ENCODE measurements at places on chromosomes 6 and 20.

DNA sequence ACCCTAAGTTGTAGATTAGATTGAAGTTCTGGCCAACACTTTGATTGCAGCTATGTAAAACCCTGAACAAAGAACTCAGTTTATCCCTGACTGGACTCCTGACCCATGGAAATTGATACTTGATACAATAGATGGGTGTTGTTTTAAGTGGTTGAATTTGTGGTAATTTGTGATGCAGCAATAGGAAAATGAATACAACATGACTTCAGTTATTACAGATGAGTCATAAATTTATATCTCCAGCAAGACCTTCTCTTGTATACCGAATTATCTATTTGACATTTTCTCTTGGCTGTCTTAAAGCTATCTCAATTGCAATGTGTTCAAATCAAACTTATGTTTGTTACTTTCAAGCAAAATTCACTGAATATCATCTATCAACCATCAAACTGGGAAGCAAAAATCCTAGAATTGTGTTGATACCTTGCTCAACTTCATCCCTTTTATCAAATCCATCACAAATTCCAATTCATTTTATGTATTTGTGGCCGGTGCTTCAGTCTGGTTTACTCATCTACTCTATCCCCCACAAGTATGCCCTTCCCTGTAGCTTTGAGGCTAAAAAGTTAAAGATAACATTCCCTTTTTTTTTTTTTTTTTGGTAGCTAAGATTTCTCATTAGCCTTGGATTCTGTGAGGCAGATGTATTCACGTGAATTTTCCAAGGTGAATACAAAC lies 129.4 kb upstream of the CENPW start:
- no peaks in the 10 kb centered on the region for H3K4me1 ChIP-seq
- no peak overlapping the region for H3K27ac ChIP-seq
- H3K36me3 ChIP-seq = no peaks in the 10 kb centered on the region
- DNase-seq = no peak
- no peak overlapping the region for H3K4me3 ChIP-seq

DNA sequence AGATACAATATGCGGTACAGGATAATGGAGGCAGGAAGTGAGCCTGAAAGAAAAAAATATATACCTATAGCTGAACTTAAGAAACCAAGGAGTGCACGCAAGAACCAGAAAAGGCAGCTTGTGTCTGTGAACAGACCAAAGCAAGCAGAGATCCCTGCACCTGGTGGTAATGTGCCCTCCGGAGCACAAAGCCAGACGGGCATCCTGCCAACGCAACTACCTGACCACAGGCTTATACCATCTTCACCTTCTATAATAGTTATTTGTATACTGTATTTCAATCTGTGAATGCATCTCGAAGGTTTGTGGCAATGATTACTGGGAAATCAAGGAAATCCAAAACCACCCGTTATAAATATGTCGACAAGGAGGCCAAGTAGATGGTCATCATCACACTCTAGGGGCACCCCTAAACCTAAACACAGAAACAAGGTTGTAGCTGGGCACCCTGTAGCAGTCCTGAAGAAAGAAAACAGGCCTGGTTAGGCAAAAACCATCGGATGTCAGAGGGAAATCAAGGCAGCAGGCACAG lies 801 bp downstream of the FBXL4 start:
- H3K27me3 ChIP-seq = no peaks in the 10 kb centered on the region
- H3K27ac ChIP-seq = peak overlapping the region; percentile 59
- no peak for DNase-seq
- peak overlapping the region; percentile 83 for H3K4me3 ChIP-seq
- no peaks in the 10 kb centered on the region for H3K36me3 ChIP-seq

DNA sequence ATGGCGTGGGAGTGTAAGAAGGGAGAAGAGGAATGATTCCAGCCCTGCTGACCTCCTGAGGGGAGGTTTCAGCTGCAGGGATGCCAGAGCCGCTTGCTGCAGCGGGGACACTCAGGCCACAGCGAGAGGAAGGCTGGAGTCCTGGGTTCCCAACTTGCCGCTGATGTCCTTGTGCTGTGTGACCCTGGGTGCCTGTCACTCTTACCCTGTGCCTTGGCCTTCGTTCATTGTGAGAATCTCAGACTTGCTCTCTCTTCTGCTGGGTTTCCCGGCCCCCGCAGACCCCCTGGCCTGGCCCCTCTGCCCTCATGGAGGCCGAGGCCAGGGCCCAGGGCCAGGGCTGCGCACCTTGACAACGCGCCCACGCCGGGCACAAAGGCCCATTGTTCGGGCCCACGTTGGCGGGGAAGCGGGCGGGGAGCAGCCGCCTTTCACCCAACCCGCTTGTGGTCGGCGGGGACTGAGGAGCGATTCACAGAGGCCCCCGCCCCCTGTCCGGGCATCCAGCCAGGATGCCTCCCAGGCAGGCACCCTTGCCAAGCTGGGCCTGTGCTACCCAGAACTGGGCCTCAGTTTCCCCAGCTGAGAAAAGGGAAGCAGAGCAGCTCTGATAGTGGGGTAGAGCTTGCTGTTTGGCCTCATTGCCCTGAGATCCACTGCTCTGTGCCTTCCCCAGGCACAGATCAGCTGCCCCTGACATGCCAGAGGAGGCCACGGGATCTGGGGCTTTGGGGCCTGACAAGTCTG lies 52.4 kb downstream of the CEBPB start:
- H3K36me3 ChIP-seq = no peaks in the 10 kb centered on the region
- H3K27ac ChIP-seq = no peak overlapping the region
- H3K4me3 ChIP-seq = no peak overlapping the region
- peak; percentile 74 for DNase-seq
- H3K27me3 ChIP-seq = no peaks in the 10 kb centered on the region

GRCh38 chr6:104682722-104683643 lies 176.7 kb downstream of the HACE1 start:
- no peak overlapping the region for H3K27ac ChIP-seq
- peaks cover 3% of the 10 kb centered on the region for H3K4me1 ChIP-seq
- H3K27me3 ChIP-seq = no peaks in the 10 kb centered on the region
- H3K4me3 ChIP-seq = no peak overlapping the region

GRCh38 chr6:112187736-112188135 lies 66.6 kb downstream of the LAMA4 start:
- no peak overlapping the region for H3K27ac ChIP-seq
- no peak for DNase-seq
- peaks cover 4% of the 10 kb centered on the region for H3K4me1 ChIP-seq
- H3K4me3 ChIP-seq = no peak overlapping the region
- H3K36me3 ChIP-seq = peaks cover 2% of the 10 kb centered on the region

GRCh38 chr6:100152201-100152600 lies 158.2 kb upstream of the MCHR2 start:
- no peaks in the 10 kb centered on the region for H3K27me3 ChIP-seq
- H3K27ac ChIP-seq = no peak overlapping the region
- no peak overlapping the region for H3K4me3 ChIP-seq

DNA sequence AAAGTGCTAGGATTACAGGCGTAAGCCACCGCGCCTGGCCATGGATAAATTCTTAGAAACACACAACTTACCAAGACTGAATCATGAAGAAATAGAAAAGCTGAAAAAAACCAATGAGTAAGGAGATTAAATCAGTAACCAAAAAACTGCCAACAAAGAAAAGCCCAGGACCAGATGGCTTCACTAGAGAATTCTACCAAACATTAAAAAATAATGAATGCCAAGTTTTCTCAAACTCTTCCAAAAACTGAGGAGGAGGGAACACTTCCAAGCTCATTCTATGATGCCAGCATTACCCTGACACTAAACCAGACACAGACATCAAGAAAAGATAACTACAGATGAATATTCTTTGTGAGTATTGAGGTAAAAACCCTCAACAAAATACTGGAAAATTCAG lies 44.3 kb downstream of the USP49 start:
- H3K36me3 ChIP-seq = no peaks in the 10 kb centered on the region
- H3K27ac ChIP-seq = no peak overlapping the region
- no peak for DNase-seq
- no peaks in the 10 kb centered on the region for H3K27me3 ChIP-seq

DNA sequence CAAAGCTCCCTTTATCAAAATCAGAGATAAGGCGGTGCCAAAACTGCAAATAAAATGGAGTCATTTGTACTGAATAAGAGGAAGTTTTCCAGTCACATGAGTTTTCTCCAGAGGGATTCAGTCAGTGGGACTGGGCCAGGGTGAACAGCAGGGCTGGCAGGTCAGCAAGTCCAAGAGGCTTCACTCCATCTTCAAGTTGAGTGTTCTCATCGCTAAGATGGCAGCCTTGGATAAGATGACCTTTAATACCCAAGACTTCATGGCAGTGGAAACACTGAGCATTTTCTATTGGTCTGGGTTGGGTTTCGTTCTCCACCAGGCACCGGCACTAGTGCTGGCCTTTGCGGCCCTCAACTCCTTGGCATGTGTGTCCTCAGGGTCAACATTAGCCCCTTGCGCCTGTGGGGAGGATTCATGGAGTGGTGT lies 29.3 kb upstream of the IGF2R start:
- no peaks in the 10 kb centered on the region for H3K4me1 ChIP-seq
- no peaks in the 10 kb centered on the region for H3K27me3 ChIP-seq
- no peak for DNase-seq
- H3K4me3 ChIP-seq = no peak overlapping the region
- H3K36me3 ChIP-seq = no peaks in the 10 kb centered on the region
- no peak overlapping the region for H3K27ac ChIP-seq

DNA sequence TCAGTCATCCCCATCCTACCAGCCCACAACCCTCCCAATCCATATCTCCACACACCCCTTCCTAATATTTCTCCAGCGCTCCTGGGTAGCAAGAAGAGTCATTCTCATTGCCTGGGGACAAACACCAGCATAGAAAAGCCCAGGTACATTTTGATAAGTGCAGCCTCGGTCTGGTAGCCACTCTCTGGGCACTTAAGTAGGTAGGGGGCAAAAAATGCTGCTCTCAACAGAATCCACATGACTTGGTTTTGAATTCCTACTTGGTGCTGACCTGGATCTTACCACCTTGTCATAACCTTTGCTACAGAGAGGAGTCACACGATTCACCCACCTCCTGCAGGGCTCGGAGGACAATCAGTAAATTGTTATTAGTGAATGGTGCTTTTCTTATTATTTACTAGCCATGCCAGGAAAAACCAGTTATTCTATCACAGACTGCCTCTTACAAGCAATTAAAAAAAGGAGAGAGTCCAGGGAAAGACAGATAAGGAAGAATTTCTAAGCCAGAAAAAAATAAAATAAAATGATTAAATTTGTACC lies 249.1 kb downstream of the LY86 start:
- no peaks in the 10 kb centered on the region for H3K4me1 ChIP-seq
- no peaks in the 10 kb centered on the region for H3K36me3 ChIP-seq
- H3K27ac ChIP-seq = no peak overlapping the region
- H3K27me3 ChIP-seq = no peaks in the 10 kb centered on the region
- no peak overlapping the region for H3K4me3 ChIP-seq
- DNase-seq = no peak

- H3K36me3 ChIP-seq = no peaks in the 10 kb centered on the region
- H3K4me3 ChIP-seq = no peak overlapping the region
- H3K27ac ChIP-seq = no peak overlapping the region
- no peaks in the 10 kb centered on the region for H3K27me3 ChIP-seq
Observed at GRCh38 chr6:48255094-48255493, 144.1 kb upstream of the PTCHD4 start.

DNA sequence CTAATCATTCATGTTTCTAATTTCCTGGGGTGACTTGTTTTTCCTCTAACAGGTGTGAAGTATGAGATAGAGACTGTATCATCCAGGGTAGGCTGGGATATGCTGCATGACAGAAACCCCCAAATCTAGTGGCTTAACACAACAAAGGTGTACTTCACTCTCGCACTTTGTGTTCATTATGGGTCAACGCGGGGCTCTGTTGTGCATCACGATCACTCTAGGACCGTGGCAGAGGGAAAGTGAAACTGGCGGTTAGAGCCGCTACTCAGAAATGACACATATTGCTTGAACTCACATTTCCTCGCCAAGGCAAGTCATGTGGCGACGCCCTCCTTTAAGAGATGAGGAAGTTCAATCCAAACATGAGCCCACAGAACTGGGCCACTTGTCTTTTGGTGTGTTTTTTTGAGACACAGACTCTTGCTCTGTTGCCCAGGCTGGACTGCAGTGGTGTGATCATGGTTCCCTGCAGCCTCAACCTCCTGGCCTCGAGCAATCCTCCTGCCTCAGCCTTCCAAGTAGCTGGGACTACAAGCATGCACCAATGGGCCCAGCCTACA lies 41.3 kb downstream of the PCNA start:
- H3K4me1 ChIP-seq = no peaks in the 10 kb centered on the region
- H3K27ac ChIP-seq = no peak overlapping the region
- no peaks in the 10 kb centered on the region for H3K36me3 ChIP-seq
- DNase-seq = no peak
- H3K27me3 ChIP-seq = no peaks in the 10 kb centered on the region

GRCh38 chr6:107290491-107290890 lies 168.9 kb downstream of the PDSS2 start:
- no peak for DNase-seq
- no peak overlapping the region for H3K27ac ChIP-seq
- no peaks in the 10 kb centered on the region for H3K36me3 ChIP-seq
- no peaks in the 10 kb centered on the region for H3K27me3 ChIP-seq
- H3K4me1 ChIP-seq = no peaks in the 10 kb centered on the region

DNA sequence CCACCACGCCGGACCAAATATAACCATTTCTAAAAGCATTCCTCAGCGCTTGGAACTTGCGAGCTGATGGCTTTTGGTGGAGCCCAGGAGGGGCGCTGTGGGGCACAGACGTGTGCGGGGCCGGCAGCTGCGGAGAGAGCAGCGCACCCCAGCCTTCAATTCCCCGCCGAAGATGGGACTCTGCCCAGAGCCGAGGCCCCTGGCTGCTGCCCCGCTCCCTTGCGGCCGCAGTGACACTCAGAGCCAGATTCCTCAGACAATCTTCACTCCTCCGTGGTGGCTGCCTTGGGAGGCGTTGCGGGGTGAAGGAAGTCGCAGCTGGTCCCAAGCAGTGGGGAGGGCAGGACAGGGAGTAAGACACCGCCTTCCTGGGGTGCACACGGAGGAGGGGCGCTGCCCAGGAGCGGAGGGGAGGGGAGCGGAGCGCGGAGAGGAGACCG lies 87.7 kb downstream of the TMEM242 start:
- H3K27ac ChIP-seq = peak overlapping the region; percentile 35
- DNase-seq = peak; percentile 70
- no peaks in the 10 kb centered on the region for H3K4me1 ChIP-seq
- peaks cover 2% of the 10 kb centered on the region for H3K27me3 ChIP-seq
- no peaks in the 10 kb centered on the region for H3K36me3 ChIP-seq

- no peak for DNase-seq
- no peak overlapping the region for H3K4me3 ChIP-seq
- H3K4me1 ChIP-seq = no peaks in the 10 kb centered on the region
- H3K27me3 ChIP-seq = no peaks in the 10 kb centered on the region
- no peaks in the 10 kb centered on the region for H3K36me3 ChIP-seq
Observed at GRCh38 chr6:71913444-71914234, 27.3 kb downstream of the RIMS1 start.

Data from kidney (tissue), 22 donors.